ENCODE measurements at places on chromosomes 11 and 22. TPM values are rescaled to one million over a fixed set of nuclear protein-coding genes. Genes with fewer than 3 reads are reported as not detected.

GRCh38 chr11:128642571-128642970 lies 51.3 kb upstream of the FLI1 start:
- no peak for DNase-seq

DNA sequence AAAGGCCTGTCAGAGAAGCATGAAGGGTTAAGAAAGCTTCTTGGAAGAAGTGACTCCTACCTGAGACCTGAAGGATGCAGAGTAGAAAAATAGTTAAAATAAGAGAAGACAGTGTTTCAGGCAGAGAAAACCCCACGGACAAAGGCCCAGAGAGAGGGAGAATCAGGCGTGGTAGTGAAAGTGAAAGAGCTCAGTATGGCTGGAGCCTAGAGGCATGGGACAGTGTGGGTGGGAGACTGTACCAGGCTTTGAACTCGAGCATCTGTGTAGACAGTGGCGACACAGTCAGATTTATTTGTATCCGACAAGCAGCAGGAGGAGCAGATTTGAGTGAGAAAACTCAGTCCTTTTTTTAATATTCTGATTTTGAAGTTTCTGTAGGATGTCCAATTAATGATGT lies 360.0 kb downstream of the OPCML start:
- DNase-seq, result no peak

- no peak for DNase-seq
These were observed 802 bp downstream of the KBTBD3 start for GRCh38 chr11:106076171-106076918.

GRCh38 chr11:85724748-85725465 lies 38.9 kb upstream of the CCDC89 start:
- DNase-seq, result no peak

DNA sequence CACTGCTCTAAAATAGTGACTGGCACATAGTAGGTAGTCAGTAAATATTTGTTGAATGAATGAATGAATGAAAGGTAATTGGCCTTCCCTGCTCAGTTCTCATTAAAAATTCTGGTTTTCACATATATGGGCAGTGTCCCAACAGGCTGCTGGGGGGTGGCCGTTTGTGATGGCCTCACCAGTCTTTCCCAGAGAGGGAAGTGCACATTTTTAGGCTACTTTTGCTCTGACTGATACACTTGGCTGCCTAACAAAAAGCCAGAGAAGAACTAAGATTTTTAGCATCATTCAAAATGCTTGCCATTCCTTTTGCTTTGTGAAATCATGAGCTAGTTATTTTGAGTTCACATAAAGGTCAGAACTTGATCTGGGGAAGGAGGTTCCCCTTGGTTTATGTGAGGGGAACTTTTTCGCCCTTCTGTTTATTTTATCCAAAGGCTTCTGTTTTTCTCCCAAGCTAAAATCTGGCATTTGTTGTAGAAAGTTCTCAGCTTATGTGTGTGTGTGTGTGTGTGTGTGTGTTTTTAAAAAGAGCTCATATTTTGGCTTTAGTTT lies 83.1 kb downstream of the PTPRJ start:
- peak; percentile 71 for DNase-seq

DNA sequence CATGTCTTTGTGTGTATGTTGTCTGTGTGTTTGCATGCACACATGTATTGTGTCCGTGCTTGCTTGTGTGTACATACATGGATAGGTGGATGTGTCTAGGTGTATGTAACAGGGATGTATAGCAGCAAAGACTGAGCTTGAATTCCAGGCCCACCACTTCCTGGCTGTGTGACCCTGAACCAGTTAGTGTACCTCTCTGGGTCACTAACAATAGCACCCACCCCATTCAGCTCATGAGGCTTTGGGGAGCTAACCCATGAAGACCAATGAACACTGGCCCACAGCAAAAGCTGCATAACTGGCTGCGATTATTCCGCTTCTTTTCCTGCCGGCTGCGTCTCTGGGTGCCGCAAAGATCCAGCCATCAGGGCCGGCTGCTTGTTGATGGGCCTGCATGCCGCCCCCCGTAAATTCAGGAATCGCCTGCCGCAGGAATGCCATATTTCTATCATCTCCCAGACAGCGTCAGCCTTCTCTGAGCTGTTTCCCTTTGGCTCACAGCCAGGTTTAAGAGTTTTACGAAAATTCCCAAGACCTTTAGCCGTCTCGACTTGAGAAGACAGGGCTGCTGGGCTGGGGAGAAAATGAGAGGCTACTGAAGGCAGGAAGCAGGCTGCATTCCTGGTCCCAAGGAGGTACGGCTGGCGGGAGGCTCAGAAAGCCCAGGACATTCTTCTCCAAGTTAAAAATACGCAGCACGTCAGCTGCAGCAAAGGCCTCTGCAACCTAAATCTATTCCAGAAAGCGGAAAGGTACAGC lies 224.6 kb downstream of the MN1 start:
- peak; percentile 69 for DNase-seq

DNA sequence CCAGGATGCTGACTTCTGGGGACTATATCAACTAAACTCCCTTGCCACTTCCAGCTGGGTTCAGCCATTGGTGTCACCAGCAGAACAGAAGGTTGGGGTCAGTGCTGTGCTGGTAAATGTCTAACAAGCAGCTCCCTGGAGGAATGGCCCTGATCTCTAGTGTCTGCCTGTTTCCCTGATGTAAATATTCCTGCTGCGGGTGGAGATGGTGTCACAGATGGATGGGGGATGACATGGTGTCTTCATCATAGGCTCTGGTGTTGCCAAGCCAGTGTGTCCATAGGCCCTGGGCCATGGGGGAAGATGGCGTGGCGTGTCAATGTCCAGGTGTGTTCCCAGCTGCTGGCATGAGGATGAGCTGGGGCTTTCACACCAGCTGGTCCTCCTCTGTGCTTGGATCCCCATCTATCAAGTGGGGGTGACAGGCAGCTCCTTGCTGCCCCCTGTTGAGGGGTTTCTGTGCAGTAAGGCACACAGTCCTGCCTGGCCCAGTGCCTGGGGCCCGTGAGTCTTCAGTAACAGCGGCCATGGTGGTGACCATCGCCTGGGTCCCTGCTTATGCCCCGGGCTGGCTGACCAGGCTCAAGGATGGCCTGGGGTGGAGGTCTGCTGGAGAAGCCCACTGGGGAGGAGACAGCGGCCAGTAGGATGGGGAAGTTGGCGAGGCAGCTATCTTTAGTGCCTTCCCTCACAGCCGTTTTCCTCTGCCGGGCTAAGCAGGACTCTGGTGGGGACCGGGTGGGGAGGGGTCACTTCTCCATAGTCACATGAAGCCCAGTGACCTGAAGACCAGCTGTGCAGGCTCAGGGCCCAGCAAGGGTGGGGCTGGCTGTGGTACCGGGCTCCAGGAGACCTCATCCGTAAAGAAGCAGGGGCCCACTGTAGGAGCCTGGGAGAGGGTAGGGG lies 12.7 kb downstream of the RPL3 start:
- no peak for DNase-seq

Gene CCDC85B
- polyA plus RNA-seq, result 10.5 TPM
